Left ventricle myocardium inferior (tissue), 1 donor: ENCODE measurements at places on chromosomes 4 and X.

- DNase-seq: no peak
Observed at GRCh38 chrX:114800719-114801118, 216.7 kb downstream of the IL13RA2 start.

- no peak for DNase-seq
Observed at GRCh38 chr4:94253036-94253435, 45.4 kb downstream of the SMARCAD1 start.

DNA sequence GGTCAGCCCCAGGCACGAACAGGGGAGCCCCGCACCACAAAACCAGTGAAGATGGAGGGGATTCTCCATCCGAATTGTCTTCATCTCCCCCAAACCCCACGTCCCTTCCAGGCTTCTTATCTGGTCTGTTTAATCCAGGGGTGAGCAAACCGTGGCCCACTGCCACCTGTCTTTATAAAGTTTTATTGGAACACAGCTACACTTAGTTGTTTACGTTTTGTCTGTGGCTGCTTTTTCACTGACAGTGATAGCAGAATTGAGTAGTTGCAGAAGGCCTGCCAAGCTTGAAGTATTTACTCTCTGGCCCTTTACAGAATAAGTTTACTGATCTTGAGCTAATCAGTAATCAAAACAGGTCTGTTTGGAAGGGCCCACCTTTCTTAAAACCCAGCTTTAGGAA lies 324.0 kb downstream of the ARHGAP10 start:
- no peak for DNase-seq

- no peak for DNase-seq
Observed at GRCh38 chr4:128974136-128974581, 119.2 kb downstream of the SCLT1 start.

DNA sequence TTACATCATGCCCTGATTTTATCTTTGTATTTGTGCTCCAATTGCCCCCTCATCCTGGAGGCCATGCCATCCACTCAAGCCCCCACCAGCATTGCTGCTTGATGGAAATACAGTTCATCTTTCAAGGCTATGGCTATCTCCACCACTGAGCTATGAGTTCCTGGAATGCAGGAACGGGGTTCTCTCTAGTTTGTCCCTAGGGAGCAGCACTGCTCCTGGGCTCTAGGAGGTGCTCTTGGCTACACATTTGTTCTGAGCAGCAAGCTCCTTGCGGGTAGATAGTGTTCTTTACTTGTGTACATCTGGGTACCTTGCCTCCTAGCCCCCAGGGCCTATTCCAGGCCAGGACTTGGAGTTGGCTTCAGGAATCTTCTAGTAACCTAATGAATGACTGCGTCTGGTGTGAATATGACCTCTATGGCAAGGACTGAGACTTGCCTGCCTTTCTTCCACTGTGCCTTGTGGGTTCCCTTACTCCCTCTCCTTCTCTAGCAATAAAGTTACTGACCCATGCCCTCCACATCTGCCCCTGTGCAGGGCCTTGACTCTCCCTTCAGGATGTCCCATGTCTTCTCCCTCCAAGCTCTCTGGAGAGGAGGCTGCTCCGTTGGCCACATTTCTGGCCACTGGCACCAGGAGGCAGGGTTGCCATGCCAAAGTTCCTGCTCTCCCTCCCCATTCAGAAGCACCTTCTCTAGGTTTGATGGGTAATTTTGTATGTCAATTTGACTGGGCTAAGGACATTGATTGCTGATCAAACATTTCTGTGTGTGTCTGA lies 7.6 kb downstream of the CITED1 start:
- DNase-seq: no peak

- DNase-seq: no peak
Observed at GRCh38 chr4:189090174-189090814, 850.4 kb upstream of the FRG1 start.

GRCh38 chrX:12984603-12985319 lies 9.9 kb downstream of the TMSB4X start:
- DNase-seq: no peak

GRCh38 chr4:56240554-56241174 lies 146.6 kb downstream of the AASDH start:
- no peak for DNase-seq

- no peak for DNase-seq
Observed at GRCh38 chr4:87938746-87939145, 36.8 kb upstream of the SPP1 start.

- no peak for DNase-seq
Observed at GRCh38 chr4:128880662-128881061, 71.2 kb downstream of the JADE1 start.

- DNase-seq: no peak
Observed at GRCh38 chr4:56370377-56370776, 16.9 kb downstream of the AASDH start.

GRCh38 chr4:114028071-114028470 lies 48.6 kb upstream of the ARSJ start:
- DNase-seq: no peak

GRCh38 chr4:178423366-178423765 lies 981.1 kb upstream of the AGA start:
- no peak for DNase-seq

GRCh38 chr4:104475652-104476051 lies 19.0 kb downstream of the CXXC4 start:
- DNase-seq: no peak

DNA sequence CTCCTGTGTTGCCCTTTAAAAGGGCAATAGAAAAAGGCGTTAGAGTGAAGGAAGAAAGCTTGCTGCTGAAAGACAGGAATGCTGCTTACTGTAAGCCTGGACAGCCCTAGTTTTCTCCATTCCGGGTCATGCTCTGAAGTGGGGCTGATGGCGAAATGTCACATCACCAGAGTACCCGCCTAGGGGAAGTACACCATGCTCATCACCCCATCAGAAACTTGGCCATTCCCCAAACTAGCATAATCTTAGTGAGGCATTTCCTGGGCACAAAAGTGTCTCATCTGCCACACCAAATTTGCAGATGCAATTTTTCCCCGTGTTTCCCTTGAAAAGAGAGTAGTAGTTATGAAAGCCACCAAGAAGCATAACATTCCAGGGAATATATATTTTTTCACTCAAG lies 47.8 kb upstream of the CAMK2D start:
- DNase-seq: no peak

DNA sequence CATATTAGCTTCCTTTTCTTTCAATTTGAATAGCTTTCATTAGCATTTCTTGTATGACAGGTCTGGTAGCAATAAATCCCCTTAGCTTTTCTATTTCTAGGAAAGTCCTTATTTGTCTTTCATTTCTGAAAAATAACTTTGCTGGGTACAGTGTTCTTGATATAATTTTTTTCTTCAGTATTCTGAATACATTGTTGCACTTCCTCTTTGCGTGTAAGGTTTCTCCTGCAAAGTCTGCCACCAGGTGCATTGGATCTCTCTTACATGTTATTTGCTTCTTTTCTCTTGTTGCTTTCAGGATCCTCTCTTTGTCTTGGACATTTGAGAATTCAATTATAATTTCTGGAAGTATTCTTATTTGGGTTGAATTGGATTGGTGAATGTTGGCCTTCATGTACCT lies 663.7 kb downstream of the GRXCR1 start:
- DNase-seq: no peak

GRCh38 chr4:168758351-168758876 lies 251.6 kb downstream of the CBR4 start:
- no peak for DNase-seq

DNA sequence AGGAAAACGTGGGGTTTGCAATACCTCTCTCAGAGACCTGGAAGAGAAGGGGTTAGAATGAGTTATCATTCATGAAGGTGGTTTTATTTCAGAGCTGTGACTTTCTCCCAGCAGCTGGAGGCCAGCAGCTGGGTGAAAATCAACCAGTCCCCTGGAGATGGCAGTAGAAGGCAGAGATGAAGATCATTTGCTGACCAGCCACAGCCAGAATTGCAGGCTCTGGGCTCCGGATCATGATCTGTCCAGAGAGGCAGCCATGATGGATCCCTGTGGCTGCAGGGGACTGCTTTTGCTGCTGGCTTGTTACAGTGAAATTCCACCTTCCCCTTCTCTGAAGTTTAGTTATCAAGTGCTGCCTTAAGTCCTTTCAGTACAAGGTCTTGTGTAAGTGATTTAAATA lies 46.9 kb upstream of the TAB3 start:
- DNase-seq: no peak

DNA sequence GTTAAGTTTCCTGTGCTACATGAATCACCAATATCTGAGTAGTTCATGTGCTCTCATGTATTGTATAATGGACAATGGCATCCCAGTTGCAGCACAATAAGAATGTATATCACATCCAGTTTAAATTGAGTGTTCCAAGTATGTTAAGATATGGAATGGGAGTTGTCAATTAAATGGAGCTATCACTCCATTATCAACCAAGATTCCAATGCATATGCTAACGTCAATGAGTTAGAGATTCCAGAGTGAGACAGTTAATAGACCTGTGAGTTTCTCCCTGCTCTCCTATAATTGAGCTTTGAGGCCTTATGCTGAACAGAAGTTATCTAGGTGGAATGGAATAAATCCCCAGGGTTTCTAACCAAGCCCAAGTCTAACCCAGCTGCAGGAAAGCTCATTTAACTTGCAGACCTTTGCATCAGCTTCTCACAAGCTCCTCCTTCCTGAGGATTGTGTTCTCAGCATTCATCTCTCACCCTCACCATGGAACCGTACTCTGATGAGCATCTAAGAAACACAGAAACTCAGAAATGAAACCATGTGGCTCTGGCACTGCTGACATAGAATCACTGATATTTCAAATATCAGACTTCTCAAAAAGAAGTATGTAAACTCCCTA lies 84.8 kb downstream of the TIGD2 start:
- no peak for DNase-seq

GRCh38 chr4:181431006-181431405 lies 812.2 kb upstream of the TENM3 start:
- no peak for DNase-seq

- DNase-seq: no peak
Observed at GRCh38 chr4:15682242-15683142, 865 bp downstream of the FAM200B start.

DNA sequence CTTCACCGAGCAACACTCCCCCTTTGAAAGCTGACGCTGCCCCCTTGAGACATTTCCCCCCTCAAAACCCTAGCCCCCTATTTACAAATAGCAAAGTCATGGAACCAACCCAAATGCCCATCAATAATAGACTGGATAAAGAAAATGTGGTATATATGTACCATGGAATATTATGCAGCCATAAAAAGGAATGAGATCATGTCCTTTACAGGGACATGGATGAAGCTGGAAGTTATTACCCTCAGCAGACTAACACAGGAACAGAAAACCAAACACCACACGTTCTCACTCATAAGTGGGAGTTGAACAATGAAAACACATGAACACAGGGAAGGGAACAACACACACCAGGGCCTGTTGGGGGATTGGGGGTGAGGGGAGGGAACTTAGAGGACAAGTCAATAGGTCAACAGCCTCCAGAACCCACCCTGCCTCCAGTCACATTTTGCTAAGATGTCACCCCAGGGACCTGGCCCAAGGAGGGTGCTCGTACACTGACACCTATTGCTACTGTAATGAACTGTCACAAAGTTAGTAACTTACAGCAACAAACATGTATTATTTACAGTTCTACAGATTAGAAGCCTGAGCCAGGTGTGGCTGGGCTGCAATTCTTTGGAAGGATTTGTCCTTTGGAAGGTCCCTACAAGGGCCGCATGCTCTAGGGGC lies 20.6 kb downstream of the SCD5 start:
- no peak for DNase-seq

DNA sequence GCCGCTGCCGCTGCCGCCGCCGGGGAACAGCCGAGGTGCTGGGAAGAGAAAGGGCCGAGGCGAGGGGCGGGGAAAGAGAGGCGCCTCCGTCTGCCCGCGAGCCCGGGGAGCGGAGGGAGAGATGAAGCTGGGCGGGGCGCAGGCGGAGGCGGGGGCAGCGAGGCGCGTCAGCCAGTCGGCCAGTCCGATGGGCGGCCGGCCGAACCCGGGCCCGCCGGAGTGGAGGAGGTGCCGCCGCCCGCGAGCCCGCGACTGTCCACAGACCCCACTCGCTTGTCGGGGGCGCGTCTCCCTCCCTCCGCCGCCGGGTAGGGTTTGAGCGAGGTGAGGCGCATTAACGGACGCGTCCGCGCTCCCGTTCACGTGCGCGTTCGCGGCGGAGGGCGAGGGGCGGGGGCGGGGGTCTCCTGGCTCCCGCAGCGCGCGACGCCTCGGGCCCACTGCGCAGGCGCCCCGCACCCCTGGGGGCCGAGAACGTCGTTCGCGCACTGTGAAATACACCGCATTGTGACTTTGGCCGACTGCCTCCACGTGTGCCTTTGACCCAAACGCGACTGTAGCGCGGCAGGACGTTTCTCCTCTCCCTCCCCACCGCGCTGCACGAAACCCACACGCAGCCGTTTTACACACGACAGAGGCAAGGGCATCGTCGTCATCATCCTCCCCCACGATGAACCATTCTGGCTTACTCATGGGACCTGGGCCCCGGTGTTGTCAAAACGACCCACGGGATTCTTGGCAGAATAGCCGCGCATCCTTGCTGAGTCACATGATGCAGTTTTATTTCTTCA lies at the start of gene NUDT11:
Gene NUDT11 (minus strand): TSS at position 92 of the 791 bp plus-strand sequence. CDS start 148 bp downstream, outside the sequence.
- peak; percentile 48 for DNase-seq

DNA sequence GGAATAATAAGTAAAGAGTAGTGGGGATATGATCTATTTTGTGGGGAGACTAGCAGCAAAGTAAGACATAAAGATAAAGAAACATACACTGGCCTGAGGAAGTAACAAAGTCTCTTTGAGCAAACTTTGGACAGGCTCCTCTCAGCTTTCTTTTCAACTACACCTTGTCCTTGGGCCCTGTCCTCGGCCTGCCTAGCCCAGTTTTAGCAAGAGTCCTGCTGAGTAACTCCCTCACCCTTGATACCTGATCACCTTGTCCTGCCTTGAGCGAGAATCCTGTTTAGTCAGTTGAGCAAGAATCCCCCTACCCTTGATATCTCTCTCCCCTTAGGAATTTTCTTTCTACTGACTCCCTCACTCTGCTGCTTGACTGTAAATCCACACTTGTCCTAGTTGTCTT lies 11.5 kb downstream of the HNRNPH2 start:
- no peak for DNase-seq

DNA sequence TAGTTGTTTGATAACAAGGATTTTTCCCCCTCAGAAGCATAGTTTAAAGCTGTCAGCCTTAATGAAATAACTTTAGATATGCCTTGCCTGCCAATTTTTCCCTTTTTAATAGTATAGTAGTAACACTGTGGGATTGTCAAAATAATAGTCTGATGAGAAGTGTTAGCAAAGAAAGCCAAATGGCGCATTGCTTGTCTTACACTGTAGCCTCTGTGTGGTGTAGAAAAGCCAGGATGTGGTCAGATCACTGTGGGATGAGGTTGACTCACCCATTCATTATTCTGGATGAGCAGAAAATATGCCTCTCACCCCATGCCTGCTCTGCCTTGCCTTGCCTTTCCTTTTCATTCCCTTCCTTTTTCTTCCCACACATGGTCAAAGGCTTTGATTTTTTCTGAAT lies 257.8 kb upstream of the NRK start:
- DNase-seq: no peak
